ENCODE measurements at places on chromosomes 6 and 20.

- no peak for DNase-seq
These were observed 46.4 kb downstream of the ORC3 start for GRCh38 chr6:87636315-87636714.

DNA sequence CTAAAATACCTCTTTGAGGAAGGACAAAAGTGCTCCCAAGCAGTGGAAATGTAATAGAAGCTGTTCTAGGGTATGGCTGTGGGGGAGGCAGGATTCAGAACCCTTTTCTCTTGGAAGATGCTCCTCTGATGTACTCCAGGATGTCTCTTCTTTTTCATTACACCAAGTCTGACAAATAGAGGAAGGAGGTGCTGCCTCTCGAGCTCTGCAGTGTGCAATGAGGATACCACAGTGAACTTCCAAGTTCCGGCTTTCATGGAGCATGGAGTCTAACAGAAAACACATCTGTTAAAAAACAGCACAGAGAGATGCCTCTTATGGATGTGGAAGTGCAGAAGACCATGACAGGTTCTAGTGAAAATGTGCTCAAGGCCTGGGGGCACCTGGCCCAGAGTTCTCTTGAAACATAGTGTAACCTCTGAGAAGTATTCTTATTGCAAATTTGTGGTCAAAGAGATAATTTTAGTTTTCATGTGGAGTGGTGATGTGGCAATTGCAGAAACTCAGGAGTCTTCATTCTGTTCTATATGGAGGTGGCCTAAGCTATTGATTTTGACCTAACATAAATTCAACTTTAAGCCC is 362.0 kb upstream of the CITED2 start:
- no peak for DNase-seq

GRCh38 chr20:41559658-41560057 is 58.5 kb downstream of the CHD6 start:
- DNase-seq, result no peak

GRCh38 chr6:4262526-4262925 is 127.2 kb upstream of the ECI2 start:
- DNase-seq, result no peak

DNA sequence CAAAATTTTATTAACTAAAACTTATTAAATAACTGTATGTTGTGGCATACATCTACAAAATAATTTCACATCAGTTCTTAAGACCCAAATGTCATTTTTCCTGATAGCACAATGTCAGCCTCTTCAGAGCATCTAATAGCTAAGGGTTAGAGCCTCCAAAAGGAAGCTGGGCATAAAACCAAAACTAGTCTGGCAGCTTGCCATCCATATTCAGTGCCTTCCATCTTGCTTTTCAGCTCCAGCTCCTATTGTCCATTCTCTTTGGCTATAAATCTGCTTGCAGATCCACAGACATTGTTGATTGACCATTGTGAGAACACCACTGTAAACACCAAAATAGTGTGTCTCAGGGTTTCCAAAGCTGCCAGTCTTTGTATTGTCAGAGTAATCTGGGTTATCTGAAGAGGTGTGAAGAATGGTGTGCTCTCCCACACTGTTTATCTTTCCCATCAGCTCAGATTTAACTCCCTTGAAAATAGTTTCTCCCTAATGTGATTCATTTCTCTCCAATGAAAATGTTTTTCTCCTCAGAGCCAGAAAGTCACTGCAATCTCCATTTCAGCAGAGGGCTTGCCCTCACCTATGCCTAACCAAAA is 154.8 kb upstream of the KCNQ5 start:
- DNase-seq, result no peak

DNA sequence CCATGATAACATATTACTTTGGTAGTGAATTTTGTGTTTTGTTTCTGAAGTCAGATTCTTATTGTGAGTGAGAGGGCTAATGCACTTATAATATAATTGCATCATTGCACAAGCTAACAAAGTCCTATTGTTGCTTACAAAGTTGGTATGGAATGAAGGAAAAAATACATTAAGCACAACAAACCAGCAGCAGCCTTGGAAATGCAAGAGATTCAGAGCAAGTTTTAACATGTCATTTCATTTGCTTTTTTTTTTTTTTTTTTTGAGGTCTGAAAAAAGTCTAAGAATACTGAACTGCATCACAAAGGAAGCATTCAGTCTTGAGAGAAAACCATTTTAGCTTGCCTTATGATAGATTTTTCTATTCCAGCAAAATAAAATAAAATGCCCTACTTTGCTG is 57.6 kb downstream of the PLCB4 start:
- DNase-seq, result no peak

- no peak for DNase-seq
These were observed 127.4 kb downstream of the GJA10 start for GRCh38 chr6:90021711-90022110.

GRCh38 chr6:162178666-162179065 is 548.9 kb downstream of the PRKN start:
- no peak for DNase-seq

Data from stimulated activated CD4-positive, alpha-beta T cell treated with anti-CD3 and anti-CD28 coated beads, TNF-alpha, amount 100 ng/mL, for 4 hours (primary cell).